ENCODE measurements at places on chromosomes 4 and X.

DNA sequence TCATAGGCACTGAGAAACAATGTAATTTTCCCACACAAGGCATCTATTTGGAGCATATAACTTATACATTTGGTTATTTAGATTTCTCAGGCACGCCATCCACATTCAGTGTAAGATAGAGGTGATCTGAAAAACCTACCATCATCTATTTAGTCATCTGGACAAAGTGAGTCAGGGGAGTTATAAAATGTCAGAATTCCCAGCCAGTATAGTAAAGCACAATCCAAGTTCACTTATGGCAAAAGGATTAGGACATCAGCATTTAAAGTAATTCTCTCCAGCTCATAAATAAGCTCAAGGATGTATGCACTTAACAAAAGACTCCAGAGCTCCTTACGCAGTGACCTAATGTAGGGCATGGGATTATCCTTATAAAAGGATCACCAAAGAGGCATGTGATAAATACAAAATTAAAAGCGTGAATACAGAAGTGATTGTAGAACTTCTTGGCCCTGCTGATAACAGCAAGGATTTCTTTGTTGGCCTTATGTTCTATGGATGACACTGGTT, 65.3 kb upstream of the DCLK2 start:
- no peak for DNase-seq

GRCh38 chr4:7621252-7622035, 186.7 kb upstream of the PSAPL1 start:
- no peak for DNase-seq

DNA sequence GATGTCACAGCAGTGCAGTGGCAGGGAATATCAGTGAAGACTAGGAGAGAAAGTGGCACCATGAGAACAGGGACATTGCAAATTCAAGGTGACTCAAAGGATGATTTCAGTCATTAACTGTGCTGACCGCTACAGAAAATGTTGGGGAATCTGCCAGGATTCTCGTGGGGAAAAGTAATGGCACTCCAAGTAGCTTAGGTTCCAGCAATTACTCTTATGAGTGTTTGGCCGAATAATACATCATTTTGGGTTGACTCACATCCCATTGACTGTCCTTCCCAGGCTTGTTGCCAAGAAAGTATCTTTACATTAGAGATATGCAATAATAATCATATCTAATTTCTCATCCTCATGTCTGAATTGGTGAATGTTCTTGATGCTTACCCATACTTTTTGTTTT, 1411.1 kb upstream of the PCDH7 start:
- DNase-seq, result no peak

DNA sequence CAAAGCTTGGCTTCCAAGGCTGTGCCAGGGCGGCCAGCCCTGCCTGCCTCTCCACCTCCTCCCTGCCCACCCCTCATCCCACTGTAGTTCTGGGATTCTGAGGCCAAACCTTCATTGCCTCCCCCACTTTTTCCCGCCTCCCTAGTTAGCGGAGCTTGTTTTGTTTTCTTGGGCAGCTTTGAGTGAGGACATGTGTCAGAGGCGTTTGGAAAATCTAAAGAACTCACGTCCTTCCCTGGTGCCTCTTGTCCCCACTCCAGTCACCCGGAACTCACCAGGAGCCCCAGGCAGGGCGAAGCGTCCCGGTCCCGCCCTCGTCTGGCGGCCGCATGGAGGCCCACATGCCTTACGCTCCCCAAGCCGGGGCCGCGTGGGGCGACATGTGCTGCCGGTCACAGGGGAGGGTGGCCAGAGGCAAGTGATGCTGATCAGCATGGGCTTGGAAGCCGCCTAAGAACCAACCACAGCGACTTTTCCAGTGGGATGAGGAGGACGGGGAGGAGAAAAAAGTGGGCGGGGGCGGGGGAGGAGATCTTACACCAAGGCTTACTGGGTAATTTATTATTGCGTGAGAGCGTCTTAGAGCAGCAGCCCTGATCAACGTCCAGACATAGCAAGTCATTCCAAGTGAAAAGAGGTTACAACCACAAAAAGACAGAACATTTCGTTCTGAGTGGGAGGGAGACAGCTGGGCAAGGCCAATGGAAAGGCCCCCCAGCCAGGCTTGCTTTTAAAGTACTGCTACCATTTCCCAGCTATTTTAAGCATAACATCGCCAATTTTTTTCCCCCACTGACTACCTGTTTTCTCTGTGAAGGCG, 48.5 kb downstream of the PRPS1 start:
- DNase-seq, result no peak

GRCh38 chr4:1011022-1011665, at the start of gene FGFRL1:
TSS of gene FGFRL1 (plus strand) at chr4:1011626. CDS start at chr4:1012486, 860 bp downstream.
- peak; percentile 86 for DNase-seq

DNA sequence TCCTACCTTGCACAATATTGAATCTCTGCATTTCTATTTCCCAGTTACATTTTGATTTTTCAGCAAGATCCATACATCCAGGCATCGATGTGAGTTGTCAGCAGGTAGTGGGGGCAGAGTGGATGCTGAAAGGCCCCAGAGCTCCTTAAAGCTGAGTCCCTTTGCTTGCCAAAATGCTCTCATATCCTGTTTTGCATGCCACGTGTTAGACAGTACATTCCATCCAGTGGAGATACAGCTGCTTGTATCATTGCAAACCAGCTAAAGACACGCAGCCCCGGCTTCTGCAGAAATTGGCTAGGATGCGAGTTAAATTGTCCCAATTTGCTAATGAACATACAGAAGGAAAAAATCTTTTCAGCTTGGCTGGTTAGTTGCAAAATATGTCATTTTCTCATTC, 179.6 kb upstream of the MXRA5 start:
- no peak for DNase-seq

DNA sequence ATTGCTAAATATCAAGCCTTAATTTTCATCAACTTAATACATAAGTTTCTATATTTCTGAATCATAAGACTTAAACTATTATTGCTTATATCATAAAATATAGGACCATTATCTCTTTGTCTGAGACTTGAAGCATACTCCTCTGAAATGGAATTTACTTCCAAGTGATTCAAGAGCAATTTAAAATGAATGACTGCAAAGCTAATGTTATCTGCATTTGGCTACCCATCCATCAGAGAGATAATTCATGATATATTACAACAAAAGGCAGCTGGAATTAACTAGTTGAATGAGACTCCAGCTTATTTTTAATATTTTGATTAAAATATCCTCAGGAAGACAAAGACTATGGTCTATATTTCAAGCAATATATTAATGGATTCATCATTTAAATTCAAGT, 208.6 kb downstream of the UNC5C start:
- DNase-seq, result no peak

Data from stimulated activated CD8-positive, alpha-beta memory T cell treated with anti-CD3 and anti-CD28 coated beads, Interleukin-7, amount 100 ng/mL, for 48 hours (primary cell).